ENCODE measurements at places on chromosomes 6 and 20.

- DNase-seq: peak; percentile 25
These were observed 14.0 kb downstream of the DEFB110 start for GRCh38 chr6:50007819-50008218.

DNA sequence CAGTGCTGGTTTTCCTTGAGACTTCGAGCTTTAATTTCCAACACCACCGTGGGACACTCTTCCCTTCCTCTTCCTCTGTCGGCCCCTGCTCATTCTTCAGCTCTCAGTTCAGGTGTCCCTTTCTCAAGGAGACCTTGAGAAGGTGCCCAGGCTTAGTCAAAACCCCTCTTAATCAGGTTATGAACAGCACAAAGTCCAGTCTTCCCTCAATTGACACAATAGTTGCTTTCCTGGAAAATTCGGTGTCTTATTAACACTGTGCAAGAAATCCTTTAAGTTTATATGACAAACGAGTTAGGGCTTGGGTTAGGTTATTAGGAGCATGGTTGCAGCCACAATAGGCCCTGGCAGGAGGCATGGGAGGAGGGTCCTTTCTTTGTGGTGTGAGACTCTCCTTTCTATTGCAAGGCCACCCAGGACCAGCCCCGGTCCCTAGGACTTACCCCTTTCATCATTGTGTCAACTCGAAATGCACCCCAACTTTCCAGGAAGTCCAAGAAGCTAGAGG, 1.5 kb upstream of the NSFL1C start:
- no peak for DNase-seq

- DNase-seq: no peak
These were observed 131.8 kb downstream of the CLVS2 start for GRCh38 chr6:123127807-123128206.

- DNase-seq: no peak
These were observed 136.1 kb downstream of the FOXC1 start for GRCh38 chr6:1745814-1746213.

DNA sequence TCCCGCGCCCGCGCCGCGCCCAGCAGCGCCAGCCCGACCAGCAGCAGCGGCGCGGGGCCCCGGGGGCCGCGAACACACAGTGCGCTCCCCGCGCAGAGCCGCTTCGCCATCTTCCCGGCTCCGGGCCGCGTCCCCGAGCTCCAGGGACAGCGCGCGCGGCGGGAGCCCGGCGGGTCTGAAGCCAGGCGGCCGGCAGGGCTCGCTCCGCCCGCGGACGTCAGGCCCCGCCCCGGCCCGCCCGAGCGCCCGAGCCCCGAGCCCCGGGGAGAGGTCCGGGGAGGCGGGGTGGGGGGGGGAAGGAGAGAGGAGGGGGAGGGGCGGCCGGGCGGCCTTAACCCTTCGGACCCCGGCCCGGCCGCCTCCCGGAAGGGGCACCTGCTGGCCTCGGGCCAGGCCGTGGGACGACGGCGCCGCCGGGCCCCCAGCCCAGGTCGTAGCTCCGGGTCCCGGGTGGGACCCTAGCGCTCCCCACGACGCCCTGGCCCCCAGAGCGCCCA, at the start of gene LAMA5:
LAMA5 (minus strand) TSS at position 177 of the 497 bp plus-strand sequence; CDS start at position 110, 67 bp downstream.
- peak; percentile 87 for DNase-seq

DNA sequence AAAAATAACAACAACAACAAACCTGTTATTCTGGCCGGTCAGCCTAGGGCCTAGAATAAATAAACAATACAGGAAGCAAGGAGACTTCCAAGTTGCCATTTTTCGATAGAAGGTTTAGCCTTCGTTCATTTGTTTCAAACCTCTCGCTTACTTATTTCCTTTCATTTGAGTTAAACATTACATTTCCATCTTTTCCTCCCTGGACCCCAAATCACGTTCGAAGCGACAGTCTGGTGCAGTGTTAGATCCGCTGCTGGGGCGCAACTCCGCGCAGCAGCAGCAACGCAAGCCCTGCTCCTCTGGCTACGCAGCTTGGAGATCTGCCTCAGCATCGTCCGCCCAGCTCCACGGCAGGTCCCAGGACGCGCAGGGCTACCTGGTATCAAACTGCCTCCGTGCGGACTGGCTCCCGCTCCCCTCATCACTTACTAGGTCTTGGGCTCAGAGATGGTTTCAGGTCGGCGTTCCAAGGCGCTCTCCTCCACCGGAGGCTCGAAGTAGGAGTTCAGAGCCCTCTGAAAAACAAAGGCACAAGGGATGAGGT, 530 bp downstream of the TDP2 start:
- peak; percentile 37 for DNase-seq

GRCh38 chr20:41119614-41120561, 17.5 kb upstream of the PLCG1 start:
- DNase-seq: no peak

- peak; percentile 48 for DNase-seq
These were observed 9.9 kb downstream of the HEY2 start for GRCh38 chr6:125759184-125759902.

DNA sequence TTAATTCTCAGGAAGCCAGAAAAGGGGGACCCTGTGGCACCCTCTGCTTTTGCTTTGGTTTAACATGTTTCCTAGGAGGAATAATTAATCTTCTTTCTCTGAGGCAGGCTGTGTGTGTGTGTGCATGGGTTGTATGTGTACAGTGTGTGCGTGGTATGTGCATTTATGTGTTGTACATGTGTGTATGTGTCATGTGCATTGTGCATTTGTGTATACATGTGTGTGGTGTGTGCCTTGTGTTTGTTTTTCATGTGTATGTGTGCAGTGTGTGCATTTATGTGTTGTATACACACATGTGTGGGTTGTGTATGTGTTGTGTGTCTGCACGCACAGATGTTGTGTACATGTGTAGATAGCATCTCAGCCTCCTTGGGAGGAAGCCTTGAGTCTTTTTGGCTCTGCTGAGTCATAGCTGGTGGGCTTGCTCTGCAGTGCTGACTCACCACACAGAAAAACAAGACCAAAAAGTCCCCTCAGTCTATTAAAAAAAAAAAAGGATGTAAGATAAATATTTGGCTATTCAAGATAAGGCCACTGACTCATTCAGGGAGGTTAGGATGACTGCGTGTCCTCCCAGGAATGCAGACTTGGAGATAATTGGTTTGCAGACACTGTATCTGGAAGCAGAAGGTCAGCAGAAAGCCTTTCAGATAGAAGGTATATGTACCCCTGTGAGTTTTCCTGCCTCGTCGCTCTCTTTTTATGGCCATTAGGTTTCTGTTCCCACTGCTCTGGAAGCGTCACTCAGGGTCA, 58.6 kb downstream of the SYNJ2 start:
- peak; percentile 77 for DNase-seq

GRCh38 chr6:157761331-157761921, 61.6 kb upstream of the SNX9 start:
- DNase-seq: peak; percentile 58

DNA sequence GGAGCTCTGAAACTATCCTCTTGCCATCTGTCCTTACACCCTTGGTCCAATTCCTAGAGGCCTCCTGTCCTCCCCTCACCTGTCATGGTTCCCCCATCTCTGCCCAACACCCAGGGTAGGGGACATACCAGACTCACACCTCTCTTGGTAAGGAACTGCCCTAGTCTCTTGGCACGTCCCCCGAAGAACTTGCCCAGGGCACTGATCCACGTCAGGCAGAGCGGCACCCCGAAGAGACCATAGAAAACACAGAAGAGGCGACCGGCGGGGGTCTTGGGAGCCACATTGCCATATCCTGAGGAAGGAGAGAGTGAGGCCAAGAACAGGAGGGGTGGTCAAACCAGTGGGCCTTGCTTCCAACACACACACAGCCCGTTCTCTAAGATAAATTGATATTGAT, 34.8 kb downstream of the KCNK5 start:
- DNase-seq: no peak

DNA sequence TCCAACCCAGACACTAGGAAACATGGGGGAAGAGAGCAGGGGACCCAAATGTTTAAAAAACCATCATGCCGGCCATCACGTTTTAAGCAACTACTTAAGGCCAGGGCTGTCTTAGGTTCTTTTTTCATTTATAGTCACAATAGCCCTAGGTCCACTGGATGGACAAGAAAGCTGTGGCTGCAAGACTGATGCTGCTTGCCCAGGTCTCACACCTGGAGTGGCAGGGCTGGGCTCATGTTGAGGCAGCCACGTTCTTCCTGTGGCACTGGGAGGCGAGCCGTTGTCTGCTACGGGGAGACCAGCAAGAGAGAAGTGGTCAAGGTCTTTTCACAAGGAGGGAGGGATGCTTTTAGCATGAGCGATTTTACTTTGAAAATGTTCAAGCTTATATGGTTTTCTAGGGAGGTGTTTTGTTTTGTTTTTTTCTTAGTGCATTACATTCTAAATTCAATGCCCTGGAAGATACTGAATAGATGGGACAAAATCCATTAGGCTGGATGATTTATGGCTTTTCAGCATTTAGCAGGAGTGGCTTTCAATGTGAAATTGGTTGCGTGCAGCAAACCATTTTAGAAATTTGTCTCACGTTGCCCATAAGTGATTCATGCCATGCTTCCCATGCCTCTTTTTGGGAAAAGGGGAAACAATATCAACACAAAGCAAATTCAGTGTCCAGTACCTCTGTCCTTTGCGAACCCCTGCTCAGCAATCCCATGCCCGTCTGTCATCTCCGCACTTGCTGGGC, 106.6 kb upstream of the SNX9 start:
- no peak for DNase-seq

DNA sequence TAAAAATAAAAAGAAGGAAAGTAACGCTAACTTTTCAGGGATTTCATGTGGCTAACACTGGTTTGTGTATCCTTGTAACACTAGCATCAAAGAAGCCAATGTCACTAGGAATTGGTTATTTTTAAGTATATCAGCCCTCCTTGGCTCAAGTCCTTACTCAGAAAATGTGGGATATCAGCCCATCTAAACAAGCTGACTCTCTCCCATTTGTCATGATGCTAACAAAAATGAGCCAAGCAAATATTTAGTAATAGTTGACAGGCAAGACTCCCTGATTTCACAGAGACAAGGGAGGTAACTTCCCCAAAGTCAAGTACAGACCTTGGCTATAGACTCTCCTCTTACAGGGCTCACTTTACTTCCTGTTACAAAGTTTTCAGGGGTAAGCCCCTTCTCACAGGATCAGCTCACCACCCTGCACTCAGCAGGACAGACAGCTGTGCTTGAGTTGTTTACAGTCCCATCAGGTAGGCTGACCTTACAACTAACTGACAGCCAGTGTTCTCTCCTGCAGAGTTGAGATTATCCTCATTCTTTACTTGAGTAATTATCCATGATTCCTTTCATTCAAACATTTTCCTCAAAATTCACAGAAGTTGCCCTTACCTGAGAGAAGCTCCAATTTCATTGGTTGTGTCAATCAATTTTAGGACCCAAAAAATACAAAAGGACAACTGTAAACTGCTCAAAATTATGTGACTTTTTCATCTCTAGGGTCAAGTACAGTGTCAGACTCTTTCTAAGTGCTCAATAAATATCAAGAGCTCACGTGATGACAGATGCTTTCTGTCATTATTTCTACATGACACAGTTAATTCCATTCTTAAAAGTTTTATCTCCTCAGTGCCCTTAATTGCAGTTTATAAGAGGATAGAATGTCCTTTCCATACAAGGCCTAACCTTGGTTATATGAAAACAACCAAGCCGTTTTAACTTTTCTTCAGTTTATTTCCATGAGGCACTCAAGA, 38.1 kb upstream of the BMP5 start:
- no peak for DNase-seq

DNA sequence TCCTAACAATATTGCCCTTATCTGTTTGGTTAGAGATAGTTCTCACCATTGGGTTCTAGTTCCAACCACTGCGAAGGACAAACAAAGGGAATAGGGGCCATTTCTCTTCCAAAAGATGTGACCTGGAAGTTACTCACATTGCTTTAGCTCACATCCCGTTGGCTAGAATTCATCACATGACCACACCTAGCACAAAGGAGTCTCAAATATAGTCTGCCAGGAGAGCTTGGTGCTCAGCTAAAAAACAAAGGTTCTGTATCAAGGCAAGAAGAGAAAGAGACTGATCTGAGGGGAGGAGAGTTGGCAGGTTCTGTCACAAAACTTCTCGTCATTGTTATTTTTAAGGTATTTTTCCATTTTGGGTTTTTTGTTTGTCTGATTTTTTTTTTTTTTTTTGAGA, 69.8 kb upstream of the GNRH2 start:
- no peak for DNase-seq

- DNase-seq: no peak
These were observed 36.7 kb downstream of the LRFN2 start for GRCh38 chr6:40550202-40551101.

GRCh38 chr20:4006640-4007039, 8.7 kb downstream of the RNF24 start:
- no peak for DNase-seq

DNA sequence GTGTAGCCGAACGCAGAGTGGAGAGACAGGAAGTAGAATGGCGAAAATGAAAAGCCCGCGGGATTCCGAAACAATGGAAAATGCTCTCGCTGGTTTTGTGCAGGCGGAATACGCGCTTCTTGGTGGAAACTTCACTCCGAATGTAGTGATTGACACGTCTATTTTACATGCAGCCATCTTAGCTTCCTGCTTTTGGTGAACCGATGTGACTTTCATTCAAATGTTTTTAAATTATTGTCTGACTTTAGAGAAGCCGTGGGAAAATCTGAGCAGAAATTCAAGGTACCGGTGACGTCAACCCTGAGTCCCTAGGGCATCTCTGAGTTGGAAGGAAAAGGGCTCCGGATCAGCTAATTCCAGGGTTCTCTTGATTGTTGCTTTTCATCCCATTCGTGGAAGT, 11.4 kb downstream of the GPX5 start:
- no peak for DNase-seq

GRCh38 chr20:3890999-3891929, 2.1 kb downstream of the PANK2 start:
- DNase-seq: no peak

- peak; percentile 41 for DNase-seq
These were observed 775 bp downstream of the PFDN4 start for GRCh38 chr20:54208548-54209176.

GRCh38 chr20:1364106-1364505, 28.7 kb downstream of the FKBP1A start:
- DNase-seq: no peak
